ENCODE measurements at places on chromosomes 4 and X. TPM values are rescaled to one million over a fixed set of nuclear protein-coding genes. Genes with fewer than 3 reads are reported as not detected.

The CHIC1 gene
- total RNA-seq: 13.1 TPM

DNA sequence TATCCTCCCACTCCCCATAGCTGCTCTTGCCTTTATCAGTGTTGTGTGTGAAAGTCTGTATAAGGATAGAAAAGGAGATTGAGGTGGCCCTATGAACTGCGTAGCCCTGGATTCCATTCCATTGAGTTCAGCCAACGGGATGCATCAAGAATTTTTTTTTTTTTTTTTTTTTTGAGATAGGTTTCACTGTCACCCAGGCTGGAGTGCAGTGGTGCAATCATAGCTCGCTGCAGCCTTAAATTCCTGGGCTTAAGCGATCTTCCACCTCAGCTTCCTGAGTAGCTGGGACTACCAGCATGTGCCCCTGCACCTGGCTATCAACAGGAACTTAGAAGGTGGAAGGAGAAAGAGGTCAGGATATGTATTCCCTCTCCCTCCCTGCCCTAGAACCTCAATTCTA, 187.2 kb upstream of the SPRY1 start:
- no peak for DNase-seq

GRCh38 chr4:61877893-61878292, 677.8 kb downstream of the ADGRL3 start:
- DNase-seq: no peak

- peak; percentile 91 for DNase-seq
Measured at GRCh38 chrX:154734061-154734781, 16.7 kb downstream of the GAB3 start.

The CHST7 gene
- 2.9 TPM for total RNA-seq

GRCh38 chr4:153728660-153729059, 31.2 kb downstream of the RNF175 start:
- DNase-seq: no peak

GRCh38 chrX:2741386-2741785, 10.5 kb upstream of the XG start:
- DNase-seq: no peak

- DNase-seq: peak; percentile 88
Measured at GRCh38 chr4:141350122-141350905, 129.6 kb downstream of the ZNF330 start.

DNA sequence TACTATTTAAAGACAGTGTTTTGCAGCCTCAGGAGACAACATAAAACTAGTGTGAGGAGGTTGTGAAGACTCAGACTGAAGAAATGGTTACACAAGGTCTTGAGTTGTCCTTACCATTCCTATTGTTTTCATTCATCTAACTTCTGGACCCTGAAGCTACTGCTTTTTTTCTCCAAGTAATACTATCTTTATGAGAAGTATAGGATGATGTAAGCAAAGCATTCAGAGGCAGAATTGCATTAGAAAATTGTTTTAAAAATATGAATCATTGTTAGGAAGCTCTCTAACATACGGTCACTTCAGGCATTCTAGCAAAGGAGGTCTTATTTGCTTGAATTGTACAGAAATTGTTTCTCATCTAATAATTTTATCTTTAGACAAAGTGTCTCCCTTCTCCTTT, 357.8 kb downstream of the TLL1 start:
- no peak for DNase-seq

DNA sequence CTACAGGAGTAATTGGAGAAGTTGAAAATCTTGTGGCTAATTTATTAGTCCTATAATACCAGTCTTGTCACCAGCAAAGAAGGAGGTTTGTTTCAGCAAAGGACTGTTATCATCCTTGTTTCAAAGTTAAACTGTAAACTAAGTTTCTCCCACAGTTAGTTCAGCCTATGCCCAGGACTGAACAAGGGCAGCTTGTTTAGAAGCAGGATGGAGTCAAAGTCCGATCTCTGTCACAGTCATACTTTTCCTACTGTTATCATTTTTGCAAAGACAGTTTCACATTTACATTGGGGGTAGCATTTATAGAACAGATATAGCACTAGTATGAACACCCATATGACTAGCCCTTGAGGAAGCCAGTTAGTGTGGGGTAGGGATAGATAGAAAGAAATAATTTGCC, 46.4 kb downstream of the AKAP4 start:
- DNase-seq: no peak

The CXCR3 gene
- not detected for total RNA-seq

The RPA4 gene
- total RNA-seq: 2.5 TPM

The PPP2R3B gene
- total RNA-seq: 11.1 TPM

GRCh38 chr4:53490965-53491622, 100.2 kb downstream of the LNX1 start:
- DNase-seq: peak; percentile 93

The PRRG1 gene
- 16.1 TPM for total RNA-seq

DNA sequence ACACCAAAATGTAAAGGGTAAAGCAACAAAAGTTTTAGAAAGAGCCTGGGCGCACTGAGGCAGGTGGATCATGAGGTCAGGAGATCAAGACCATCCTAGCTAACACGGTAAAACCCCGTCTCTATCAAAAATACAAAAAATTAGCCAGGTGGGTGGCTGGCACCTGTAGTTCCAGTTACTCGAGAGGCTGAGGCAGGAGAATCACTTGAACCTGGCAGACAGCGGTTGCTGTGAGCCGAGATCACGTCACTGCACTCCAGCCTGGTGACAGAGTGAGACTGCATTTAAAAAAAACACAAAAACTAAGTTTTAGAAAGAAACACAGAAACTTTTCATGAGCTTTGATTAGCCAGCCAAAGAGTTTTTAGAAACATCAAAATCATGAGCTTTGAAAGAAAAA, 76.5 kb downstream of the APBB2 start:
- no peak for DNase-seq

The LRRC66 gene
- total RNA-seq: 0.18 TPM

DNA sequence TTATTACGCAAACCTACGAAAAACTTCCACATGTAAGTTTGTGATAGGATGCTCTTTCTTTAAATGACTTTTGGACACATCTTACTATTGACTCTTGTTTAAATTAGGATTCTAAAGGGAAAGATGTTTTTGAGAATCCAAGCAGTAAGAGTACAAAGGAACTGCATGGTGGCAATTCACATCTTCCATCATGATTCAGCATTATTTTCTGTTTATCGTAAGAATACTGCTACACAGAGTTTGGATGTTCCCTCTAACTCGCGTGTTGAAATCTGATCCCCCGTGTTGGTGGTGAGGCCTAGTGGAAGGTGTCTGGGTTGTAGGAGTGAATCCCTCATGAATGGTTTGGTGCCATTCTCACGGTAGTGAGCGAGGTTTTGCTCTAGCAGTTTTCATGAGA, 371.8 kb upstream of the FTHL17 start:
- no peak for DNase-seq

- peak; percentile 0 for DNase-seq
Measured at GRCh38 chrX:150370589-150371312, 7.6 kb downstream of the MAMLD1 start.

- no peak for DNase-seq
Measured at GRCh38 chr4:112513971-112514646, 1.9 kb downstream of the NEUROG2 start.

DNA sequence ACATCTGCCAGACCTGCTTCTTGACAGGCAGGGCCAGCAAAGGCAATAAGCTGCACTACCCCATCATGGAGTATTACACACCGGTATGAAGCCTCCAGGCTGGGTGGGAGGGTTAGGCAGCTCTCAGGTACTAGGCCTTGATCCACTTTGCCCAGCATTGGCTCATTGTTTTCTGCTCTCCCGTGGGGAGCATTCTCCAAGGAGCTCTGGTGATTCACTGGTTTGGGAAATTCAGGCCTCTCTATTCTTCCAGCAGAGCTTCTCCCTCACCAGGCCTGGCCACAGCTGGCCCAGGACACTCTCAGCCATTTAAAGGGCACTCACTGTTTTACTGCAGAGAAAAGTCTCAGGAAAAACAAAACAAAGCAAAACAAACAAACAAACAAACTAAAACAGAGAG, 33.0 kb downstream of the DRP2 start:
- peak; percentile 35 for DNase-seq

DNA sequence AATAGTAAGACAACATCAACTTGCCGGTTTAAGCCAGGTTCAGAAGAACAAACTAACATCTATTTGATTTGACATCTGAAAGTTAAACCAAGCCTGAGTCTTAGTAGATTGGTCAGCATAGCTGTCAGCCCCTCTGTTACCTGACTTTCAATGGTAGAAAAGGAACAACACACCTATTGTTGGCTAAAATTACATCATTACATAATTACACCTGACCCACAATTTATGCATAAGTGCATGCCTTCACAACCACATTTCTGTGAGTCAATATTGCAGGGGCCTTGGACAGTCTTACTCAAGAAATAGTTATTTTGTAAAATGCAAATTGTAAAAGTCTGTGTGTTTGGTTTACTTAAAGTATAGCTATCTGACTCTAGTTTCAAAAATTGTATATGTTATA, 36.2 kb downstream of the EGFL6 start:
- DNase-seq: no peak
